ENCODE measurements at places on chromosomes 7 and 10.

DNA sequence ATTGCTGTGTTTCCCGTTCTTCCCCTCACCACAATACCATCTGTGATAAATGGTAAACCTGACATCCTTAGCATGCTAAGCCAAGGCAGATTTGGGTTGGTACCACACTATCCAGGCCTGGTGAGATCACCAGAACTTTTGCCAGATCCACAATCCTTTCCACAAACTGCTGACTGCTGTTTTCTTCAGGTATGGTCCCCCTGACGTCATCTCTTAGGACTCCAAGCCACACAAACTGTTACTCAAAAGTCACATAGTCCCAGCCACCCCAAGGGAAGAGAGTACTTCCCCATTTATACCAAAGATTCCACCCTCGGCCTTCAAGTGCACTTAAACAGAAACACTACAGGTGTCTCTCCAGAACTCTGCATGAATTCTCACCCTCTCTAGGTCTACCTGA, 34.8 kb downstream of the SLC25A13 start:
- DNase-seq, result no peak

GRCh38 chr10:129699722-129700340, 232.8 kb downstream of the MGMT start:
- no peak for DNase-seq

DNA sequence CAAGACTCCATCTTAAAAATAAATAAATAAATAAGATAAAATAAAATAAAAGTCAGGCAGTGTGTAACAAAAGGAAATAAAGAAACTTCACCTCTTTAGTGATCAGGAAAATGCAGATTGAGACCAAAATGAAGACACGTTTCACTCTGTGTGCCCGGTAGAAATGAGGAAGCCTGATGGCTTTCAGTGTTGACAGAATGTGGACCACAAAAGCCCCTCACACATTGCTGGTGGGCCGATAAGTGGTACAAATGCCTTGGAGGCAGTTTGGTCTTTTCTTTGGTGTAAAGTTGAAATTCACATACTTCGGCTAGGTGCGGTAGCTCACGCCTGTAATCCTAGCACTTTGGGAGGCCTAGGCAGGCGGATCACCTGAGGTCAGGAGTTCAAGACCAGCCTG, 44.5 kb upstream of the PFKFB3 start:
- no peak for DNase-seq

DNA sequence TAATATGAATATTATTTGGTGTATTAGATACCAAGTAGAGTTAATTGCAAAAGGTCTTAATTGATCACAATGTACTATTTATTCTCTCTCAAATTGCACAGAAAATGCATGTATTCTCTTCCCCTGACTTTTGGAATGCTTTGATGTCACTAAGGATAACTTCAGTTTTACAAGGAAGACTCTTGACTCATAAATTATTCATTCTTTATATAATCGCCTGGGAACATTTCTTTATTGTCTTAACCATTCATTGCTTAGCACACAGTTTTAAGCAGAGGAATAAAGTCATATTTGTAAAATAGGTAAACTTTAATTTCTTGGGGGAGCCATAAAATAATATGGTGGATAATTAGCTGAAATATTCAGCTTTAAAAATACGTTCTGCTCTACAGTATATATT, 306.0 kb upstream of the TMEM229A start:
- no peak for DNase-seq

DNA sequence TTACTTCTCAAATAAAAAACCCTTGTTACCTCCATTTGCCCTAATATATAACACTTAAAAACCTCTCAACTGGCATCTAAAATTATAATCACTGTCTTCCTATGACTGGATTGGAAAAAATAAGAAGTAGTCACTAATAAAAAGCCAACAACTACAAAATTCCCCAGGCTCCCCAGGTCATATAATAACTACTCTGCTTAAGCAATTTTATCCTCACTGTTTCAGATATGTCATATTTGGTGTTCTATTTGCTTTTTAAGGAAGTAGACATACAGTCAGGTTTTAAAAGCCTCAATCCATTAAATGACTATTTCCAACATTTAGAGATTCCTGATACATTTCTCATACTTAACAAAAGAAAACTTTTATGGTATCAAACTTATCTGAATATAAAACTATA, 2.4 kb downstream of the H2AZ2 start:
- DNase-seq, result no peak

DNA sequence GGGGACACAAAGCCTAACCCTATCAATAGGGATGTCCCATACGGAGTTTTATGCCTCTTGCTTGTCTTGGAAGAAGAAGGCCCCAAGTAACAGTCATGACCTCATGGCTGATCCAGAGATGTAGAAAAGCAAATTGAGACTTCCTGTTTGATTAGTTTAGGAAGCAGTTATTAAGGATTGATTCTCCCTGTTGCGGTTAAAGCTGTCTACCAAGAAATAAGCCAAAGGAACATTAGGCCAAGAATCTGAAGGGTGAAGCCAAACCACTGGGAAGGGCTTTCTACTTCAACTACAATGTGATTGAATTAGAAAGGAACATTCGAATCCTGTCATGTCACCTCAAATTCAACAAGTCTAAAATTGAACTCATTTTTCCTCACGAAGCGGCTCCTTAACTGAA, 60.5 kb upstream of the AGBL3 start:
- no peak for DNase-seq

- no peak for DNase-seq
Observed at GRCh38 chr10:119634219-119634544, 17.0 kb upstream of the BAG3 start.

GRCh38 chr10:122239578-122240257, 31.4 kb upstream of the BTBD16 start:
- no peak for DNase-seq

DNA sequence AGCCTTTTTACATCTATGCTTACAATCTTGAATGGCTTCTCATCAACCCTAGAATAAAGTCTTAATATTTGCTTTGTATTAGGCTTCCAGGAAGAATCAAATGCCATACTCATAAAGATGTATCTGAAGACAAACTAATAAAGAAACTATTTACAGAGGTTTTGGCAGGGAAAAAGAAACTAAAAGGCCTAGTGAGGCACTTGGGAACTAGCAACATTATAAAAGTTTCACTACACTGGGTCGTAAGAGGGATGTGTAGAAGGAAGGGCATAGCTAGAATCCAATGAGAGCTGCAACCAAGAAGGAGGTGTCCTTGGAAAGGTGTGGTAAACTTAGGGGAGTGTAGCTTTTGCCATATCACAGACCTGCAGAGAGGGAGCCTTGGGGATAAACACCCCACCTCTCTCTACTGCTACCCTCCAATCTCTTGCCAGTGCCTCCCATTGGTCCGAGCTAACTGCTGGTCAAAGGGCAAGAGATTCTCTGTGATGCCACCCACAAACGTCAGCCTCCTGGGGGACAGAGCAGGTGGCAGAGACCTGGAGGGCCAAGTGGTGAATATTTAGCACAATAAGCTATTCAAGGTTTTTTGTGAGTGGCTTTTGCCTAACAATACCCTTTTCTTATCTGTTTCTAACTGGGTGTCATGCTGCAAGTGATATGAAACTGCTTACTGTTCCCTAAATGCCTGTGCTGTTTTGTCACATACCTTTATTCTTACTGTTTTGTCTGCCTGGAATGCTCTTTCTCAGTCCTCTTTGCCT, 60.7 kb downstream of the CPED1 start:
- DNase-seq, result no peak

DNA sequence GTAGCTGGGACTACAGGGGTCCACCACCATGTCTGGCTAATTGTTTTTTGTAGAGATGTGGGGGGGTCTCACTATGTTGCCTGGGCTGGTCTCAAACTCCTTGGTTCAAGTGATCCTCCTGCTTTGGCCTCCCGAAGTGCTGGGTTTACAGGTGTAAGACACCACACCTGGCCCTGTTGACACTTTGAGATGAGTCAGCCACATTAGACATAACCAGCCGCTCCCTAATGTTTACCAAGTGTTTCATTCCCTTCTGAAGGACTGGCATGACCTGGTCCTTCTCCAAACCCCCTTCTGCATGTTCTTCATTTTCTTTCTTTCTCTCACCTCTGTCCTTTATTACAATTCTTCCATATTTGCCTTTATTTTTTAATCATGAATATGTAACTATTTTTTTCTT, 67.8 kb downstream of the TAF3 start:
- no peak for DNase-seq

DNA sequence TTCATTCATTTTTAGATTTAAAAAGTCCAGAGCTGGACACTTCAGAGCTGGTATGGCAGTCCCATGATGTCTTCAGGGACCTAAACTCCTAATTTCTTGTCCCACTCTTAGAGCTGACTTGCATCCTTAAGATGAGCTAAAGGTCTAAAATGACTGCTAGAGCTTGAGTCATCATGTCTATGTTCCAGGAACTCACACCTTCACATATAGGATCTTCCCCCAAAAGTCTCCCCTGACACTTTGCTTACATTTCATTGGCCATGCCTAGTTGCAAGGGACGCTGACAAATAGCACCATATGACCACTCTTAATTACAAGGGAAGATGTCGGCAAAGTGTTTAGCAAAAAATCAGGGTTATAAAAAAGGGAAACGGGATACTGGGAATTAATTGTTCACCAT, 10.4 kb upstream of the AOAH start:
- DNase-seq, result no peak

GRCh38 chr10:76558586-76558985, 1079.0 kb downstream of the KCNMA1 start:
- DNase-seq, result peak; percentile 42

- no peak for DNase-seq
Observed at GRCh38 chr7:38306914-38307313, 33.5 kb upstream of the TARP start.

- DNase-seq, result no peak
Observed at GRCh38 chr7:47349401-47349800, 232.5 kb downstream of the TNS3 start.

- no peak for DNase-seq
Observed at GRCh38 chr7:1948301-1948796, 278.3 kb downstream of the ELFN1 start.

DNA sequence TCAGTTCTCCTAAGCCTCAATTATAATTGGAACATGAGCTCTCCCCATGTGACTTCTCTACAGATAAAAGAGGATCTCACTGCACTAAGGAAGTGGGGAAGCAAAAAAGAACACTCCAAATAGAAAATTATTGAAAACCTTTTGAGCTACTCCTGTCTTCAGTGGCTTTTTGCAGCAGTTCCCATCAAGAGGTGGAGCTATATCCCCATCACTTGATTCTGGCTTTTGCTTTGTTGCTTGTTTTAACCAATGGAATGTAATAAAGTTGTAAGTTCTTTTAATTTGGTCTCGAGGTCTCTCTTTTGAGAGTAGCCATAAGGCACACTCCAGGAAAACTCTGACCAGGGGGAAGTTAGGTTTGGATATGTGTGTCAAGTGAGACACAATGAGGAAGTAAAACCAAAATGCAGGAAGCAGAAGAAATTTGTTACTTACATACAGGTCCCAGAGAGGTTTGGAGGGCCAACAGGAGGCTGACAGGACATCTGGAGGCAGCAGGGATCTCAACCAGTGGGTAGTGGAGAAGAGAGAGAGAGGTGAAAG, 569.4 kb downstream of the HTR7 start:
- DNase-seq, result no peak

DNA sequence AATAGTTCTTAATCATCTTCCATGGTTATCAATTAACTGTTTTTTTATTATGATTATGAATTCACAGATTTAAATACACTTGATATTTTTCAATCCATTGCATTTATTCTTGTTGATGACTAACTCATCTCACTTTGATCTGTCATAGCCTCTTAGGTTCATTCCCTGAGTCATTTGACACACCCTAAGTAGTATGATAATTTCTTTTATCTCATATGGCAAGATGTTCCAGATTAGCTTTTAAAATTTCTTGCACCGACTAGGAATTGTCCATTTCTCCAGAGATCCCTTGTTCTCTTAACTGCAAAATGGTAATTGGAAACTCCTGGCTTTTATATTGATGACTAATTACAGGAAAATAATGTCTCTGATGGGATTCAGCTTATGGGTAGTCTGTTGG, 87.6 kb upstream of the CCDC6 start:
- DNase-seq, result no peak

GRCh38 chr10:119414081-119414611, 128.4 kb downstream of the RGS10 start:
- no peak for DNase-seq

- no peak for DNase-seq
Observed at GRCh38 chr10:26460736-26461135, 22.6 kb downstream of the APBB1IP start.

DNA sequence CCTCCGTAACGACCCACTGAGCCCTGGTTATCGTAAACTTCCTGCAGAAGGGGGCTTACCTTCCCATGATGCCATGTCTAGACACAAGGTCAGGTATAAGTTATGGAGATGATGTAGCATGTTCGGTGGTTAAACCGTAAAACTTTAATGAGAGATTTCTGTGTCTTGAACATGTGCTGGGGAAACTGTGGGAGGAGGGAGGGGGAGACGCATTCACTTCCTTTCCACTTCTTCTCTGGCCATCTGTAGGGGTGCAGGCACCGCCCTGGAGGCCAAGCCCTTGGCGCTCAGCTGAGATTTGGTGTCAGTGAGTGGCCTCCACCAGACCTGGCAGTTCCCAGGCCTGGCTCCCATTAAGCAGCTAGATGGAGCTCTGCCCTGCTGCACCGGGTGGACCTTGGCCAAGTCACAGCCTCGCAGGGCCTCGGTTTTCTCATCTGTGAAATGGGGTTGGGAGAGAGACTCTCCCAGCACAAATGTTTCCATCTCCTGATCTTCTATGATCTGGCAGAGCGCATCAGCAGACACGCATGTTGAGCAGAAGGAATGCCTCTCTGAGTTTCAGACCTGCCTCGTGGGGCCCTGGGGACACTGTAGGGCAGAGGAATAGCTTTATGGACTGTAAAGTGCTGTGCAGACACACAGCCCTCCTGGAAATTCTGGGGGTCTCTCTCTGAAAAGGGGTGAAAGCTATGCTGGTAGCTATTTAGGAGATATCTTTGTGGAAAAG, 106.0 kb downstream of the COL26A1 start:
- peak; percentile 28 for DNase-seq

GRCh38 chr10:19107406-19107805, 58.8 kb downstream of the MALRD1 start:
- DNase-seq, result no peak

GRCh38 chr7:414681-415560, 104.7 kb downstream of the PDGFA start:
- DNase-seq, result no peak

DNA sequence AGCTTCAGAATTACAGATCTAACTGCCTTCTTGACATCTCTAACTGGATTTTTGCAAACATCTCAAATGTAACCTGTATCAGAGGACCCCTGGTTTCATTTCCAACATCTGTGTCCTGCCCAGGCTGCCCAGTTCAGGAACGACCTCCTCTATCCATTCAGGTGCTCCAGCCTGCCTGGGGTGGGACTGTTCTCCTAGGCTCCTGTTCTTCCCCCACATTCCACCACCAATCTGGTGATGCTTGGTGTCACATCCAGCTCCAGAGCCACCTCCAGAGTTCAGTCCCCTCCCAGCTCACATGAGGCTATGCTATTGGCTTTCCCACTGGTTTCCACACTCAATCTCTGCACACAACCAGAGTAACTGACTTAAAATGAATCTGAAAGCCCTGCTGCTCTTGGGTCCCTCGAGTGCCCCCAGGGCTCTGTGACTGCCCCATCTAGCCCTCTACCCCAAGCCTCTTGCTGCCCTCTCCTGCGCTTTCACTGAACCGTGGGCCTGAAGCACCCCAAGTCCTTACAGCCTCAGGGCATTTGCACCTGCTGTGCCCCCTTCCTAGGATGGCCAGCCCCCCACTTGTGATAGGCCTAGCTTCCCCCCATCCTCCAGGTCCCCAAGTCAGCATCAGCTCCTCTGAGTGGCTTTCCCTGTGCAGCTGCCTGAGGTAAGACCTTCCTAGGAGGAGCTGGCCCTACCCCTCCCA, 46.1 kb downstream of the PPIF start:
- no peak for DNase-seq

Data from left lung (tissue), 14 donors.